ENCODE measurements at places on chromosomes 6 and 20. TPM values are rescaled to one million over a fixed set of nuclear protein-coding genes. Genes with fewer than 3 reads are reported as not detected.

TAAR8 gene
- total RNA-seq, result not detected

CAPN11 gene
- not detected for total RNA-seq

BHLHE23 gene
- total RNA-seq, result 0.94 TPM

EEF1A2 gene
- total RNA-seq, result 281 TPM

PPP1R3G gene
- total RNA-seq, result 1.3 TPM

BACH2 gene
- 106 TPM for total RNA-seq

FKBP5 gene
- 2.8 TPM for total RNA-seq

FAM184A gene
- 44.8 TPM for total RNA-seq

PRRT1 gene
- 1.9 TPM for total RNA-seq

COL9A3 gene
- total RNA-seq, result 27.9 TPM

HEY2 gene
- 1.3 TPM for total RNA-seq

LY6G6F gene
- not detected for total RNA-seq

TMEM244 gene
- not detected for total RNA-seq

NNAT gene
- 333 TPM for total RNA-seq

TRAPPC3L gene
- total RNA-seq, result not detected

WFDC12 gene
- total RNA-seq, result not detected

CBLN4 gene
- 2.8 TPM for total RNA-seq

DLL1 gene
- 18.2 TPM for total RNA-seq

RIMS4 gene
- total RNA-seq, result 52.0 TPM

ABHD16B gene
- total RNA-seq, result not detected

NKX2-2 gene
- total RNA-seq, result 0.31 TPM

RSPH9 gene
- 6.9 TPM for total RNA-seq

ERGIC3 gene
- 186 TPM for total RNA-seq

NOTCH4 gene
- 8.8 TPM for total RNA-seq

Data from parietal lobe (tissue), 2 donors.